ENCODE measurements at places on chromosomes 2 and 18. TPM values are rescaled to one million over a fixed set of nuclear protein-coding genes. Genes with fewer than 3 reads are reported as not detected.

The MPP4 gene
- not detected for total RNA-seq

The SEC11C gene
- total RNA-seq, result 52.9 TPM

The ZEB2 gene
- total RNA-seq, result 4.1 TPM

The RTP5 gene
- not detected for total RNA-seq

The UGT1A3 gene
- total RNA-seq, result not detected

- no peak for DNase-seq
These were observed 11.0 kb upstream of the KYNU start for GRCh38 chr2:142866426-142866825.

DNA sequence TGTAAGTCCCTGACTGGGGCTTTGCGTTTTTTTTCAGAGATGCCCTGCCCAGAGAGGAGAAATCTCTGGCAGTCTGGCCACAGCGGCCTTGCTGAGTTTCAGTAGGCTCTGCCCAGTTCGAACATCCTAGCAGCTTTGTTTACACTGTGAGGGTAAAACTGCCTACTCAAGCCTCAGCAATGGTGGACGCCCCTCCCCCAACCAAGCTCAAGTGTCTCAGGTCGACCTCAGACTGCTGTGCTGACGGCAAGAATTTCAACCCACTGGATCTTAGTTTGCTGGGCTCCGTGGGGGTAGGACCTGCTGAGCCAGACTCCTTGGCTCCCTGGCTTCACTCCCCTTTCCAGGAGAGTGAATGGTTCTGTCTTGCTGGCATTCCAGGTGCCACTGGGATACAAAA lies 31.7 kb downstream of the L3MBTL4 start:
- no peak for DNase-seq

DNA sequence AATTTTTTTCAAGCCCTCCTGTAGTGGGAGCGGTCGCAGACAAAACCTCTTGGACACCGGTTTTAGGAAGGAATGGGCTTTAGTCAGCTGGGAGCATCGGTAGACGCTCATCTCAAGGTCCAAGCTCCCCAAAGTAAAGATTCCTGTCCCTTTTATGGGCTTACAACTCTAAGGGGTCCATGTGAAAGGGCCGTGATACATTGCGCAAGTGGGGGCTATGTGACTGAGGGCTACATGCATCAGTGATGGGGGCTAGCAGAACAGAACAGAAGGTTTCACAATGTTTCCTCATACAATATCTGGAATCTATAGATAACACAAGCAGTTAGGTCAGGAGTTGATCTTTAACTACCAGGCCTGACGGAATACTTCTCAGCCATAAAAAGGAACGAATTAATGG lies 62.5 kb downstream of the CAMKMT start:
- DNase-seq, result no peak

GRCh38 chr18:32549248-32550110 lies 78.8 kb upstream of the GAREM1 start:
- peak; percentile 46 for DNase-seq

DNA sequence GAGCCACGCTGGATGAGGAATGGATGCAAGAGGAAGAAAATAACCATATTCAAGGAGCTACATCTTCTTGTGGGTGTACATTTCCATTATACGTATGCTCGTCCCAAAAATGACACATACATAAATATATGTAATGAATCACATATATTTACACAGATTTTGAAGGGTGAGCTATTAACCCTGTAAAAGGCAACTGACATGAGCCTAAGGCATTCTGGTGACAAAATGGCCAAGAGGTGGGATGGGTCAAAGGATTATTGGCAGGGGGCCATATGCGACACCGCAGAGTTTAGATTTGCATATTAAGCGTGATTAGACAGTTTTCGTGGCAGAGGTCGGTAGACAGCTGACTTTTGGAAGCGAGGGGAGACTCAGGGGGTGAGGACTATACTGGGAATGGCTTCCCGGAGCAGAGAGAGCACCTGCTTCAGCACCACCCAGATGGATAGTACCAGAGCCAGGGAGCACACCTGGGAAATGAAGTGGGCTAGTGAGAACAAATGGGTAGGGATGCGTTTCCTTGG lies 431 bp upstream of the CNRIP1 start:
- no peak for DNase-seq

GRCh38 chr2:141652308-141652707 lies 478.5 kb downstream of the LRP1B start:
- DNase-seq, result no peak

- DNase-seq, result no peak
These were observed 304.0 kb downstream of the MYCN start for GRCh38 chr2:16244153-16244965.

DNA sequence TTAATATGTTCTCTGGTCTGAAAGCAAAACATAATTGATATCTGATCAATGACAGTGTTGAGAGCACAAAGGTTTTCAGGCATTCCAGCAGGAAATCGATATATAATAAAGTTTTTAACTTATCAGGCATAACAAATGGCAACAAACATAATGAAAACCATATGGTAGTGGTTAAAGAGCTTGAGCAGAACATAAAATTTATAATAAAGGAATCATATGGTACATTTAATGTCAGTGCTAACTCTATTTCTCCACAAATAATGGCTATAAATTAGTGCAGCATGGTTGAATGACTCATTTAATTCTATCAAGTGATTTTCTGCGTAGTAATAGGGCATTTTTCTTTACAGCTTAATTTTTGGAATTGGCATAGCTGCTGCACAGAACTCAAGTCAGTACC lies 306.2 kb downstream of the FSIP2 start:
- DNase-seq, result no peak

DNA sequence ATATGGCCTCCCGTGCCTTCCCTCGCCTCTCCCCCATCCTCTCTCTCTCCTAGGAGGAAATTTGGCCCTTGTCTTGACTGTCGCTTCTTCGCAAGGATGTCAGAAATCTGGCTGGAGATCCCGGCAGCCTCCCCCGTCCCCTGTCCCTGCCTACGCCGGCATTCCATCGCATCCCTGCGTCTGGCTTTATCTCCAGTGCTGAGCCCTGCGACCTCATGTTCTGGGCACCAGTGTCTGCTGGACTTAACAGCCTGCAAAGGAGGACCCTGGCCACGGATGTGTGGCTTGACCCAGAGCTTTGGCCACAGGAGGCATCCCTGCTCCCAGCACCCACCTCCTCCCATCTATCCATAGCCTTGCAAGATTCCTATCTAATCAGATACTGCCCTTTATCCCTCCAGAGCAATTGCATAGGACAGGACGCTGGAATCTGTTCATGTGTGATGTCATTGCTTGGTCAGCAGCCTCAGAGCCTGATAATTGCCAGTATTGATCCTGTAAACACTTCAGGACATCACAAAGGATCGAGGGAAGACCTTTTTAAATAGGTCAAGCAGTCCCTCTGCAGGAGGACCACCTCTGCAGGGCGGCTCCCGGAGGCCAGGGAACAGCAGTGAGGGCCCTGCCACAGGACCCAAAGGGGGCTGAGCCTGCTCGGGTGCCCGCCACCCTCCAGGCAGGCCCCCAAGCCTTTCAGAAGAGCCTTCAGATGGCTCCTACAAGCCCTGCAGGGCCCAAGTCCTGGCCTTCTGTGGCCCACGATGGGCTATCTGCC lies 168.2 kb downstream of the TWIST2 start:
- DNase-seq, result peak; percentile 49

All from activated naive CD4-positive, alpha-beta T cell treated with anti-CD3 and anti-CD28 coated beads, Interleukin-2, amount 50 U/mL, for 72 hours (primary cell).